Mucosa of gallbladder (tissue), 1 donor: ENCODE measurements at places on chromosomes 16 and 17. TPM values are rescaled to one million over a fixed set of nuclear protein-coding genes. Genes with fewer than 3 reads are reported as not detected.

DNAAF8 gene
- total RNA-seq: 2.5 TPM

B9D1 gene
- total RNA-seq: 25.3 TPM

CTRL gene
- 1.1 TPM for total RNA-seq

RHOT1 gene
- total RNA-seq: 32.4 TPM

CRHR1 gene
- not detected for total RNA-seq

- DNase-seq: no peak
These were observed 18.0 kb upstream of the CACNG1 start for GRCh38 chr17:67026341-67026740.

DNA sequence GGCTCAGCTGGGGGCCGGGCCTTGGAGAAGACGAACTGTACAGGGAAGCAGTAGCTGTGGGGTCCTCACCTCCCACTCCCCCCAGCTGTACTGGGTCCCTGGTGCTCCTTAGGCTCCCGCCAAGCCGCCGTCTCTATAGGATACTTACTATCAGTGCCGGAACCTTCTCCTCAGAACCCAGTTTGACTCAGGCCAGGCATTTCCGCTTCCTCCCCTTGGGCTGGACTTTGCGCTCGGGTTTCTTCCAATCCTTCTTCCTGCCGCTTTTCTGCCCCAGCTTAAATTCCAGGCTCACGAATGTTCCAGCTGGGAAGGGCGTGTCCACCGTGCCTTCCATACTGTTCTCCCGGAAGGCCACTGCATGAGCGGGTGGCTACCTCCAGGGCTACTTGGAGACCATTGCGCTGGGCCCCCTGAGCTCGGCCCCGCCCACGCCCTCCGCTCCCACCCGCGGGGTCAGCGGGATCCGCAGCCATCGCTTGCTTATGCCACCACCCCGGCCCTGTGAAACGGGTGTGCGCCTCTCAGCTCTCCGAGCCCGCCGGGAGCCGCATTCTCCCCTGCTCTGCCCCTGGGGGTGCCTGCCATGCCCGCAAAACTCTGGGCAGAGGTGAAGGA is 1795.9 kb downstream of the TP53TG3F start:
- no peak for DNase-seq

DNA sequence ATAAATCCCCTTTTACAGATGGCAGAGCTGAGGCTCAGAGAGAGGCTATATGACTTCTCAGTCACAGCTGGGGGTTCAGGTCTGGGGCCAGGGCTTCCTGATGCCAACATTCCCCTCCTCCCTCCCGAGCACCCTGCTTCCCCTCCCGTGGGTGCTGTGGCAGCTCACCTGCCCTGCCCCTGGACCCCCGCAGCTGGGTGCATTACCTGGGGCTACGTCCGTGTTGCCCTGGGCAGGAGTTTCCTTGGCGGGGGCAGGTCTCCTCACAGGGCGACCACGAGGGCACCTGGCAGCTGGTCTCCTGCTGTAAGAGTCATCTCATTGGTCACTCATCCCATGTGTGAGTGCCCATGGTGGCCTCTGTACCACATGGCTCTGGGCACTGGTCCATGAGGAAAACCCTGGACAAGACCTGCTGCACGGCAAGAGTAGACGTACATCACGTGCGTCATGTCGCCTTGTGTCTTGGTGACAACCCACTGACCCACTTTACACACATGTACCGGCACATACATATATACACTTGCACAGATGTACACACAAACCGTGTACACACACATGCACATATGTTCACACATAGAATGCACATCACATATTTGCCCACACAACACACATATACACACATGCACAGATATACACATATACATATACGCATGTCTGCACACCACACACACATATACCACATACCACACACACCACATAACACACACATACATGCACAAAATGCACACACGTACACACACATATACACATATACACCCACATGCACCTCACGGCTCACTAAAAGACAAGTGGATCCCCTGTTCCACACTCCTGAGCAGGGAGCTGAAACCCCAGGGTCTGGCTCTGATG is 134.0 kb downstream of the FOXL1 start:
- no peak for DNase-seq

GRCh38 chr17:33086041-33086440 is 94.4 kb downstream of the SPACA3 start:
- no peak for DNase-seq

GRCh38 chr16:57648125-57648524 is 19.7 kb downstream of the ADGRG1 start:
- no peak for DNase-seq

GRCh38 chr17:65634533-65634932 is 73.1 kb upstream of the AXIN2 start:
- no peak for DNase-seq

GRCh38 chr17:6823011-6823442 is 8.5 kb downstream of the TEKT1 start:
- DNase-seq: no peak

GRCh38 chr17:73474370-73474988 is 162.7 kb upstream of the CDC42EP4 start:
- peak; percentile 90 for DNase-seq
